ENCODE measurements at places on chromosomes 4 and X. TPM values are rescaled to one million over a fixed set of nuclear protein-coding genes. Genes with fewer than 3 reads are reported as not detected.

TACR3 gene
- not detected for total RNA-seq

CAPN6 gene
- 10.7 TPM for total RNA-seq

PROM1 gene
- total RNA-seq: 24.6 TPM

NUP62CL gene
- total RNA-seq: not detected

GCNA gene
- total RNA-seq: 2.1 TPM

PAGE2B gene
- total RNA-seq: not detected

STBD1 gene
- 0.59 TPM for total RNA-seq

RASGEF1B gene
- 25.9 TPM for total RNA-seq

FMR1NB gene
- not detected for total RNA-seq

UGT2B15 gene
- not detected for total RNA-seq

AWAT2 gene
- total RNA-seq: not detected

BMP2K gene
- 67.3 TPM for total RNA-seq

- DNase-seq: no peak
These were observed 16.3 kb downstream of the CD38 start for GRCh38 chr4:15794426-15794825.

- DNase-seq: peak; percentile 15
These were observed 924 bp downstream of the EPHA5 start for GRCh38 chr4:65669111-65670019.

- DNase-seq: no peak
These were observed 2.4 kb downstream of the ALB start for GRCh38 chr4:73406548-73406875.

- peak; percentile 51 for DNase-seq
These were observed at the start of gene SCRG1 for GRCh38 chr4:173398779-173399415. TSS of gene SCRG1 (minus strand) at chr4:173399116. CDS start at chr4:173391414, 7,702 bp downstream.

DNA sequence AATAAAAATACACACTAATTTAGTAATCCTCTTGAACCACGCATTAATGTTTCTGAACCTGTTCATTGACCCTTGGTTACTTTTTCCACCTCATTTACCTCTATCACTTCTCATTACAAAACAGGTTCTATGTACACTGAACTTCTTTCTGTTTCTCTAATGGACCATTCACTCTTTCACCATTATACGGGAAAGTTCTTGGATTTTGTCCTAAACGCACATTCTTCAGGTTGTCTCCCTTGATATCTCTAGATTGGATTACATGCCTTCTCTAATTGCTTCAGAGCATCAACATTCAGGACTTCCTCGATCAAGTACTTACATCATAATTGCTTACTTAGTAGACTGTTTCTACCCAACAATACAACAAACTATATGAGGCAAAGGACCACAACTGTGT, 359.4 kb upstream of the FSTL5 start:
- DNase-seq: no peak

DNA sequence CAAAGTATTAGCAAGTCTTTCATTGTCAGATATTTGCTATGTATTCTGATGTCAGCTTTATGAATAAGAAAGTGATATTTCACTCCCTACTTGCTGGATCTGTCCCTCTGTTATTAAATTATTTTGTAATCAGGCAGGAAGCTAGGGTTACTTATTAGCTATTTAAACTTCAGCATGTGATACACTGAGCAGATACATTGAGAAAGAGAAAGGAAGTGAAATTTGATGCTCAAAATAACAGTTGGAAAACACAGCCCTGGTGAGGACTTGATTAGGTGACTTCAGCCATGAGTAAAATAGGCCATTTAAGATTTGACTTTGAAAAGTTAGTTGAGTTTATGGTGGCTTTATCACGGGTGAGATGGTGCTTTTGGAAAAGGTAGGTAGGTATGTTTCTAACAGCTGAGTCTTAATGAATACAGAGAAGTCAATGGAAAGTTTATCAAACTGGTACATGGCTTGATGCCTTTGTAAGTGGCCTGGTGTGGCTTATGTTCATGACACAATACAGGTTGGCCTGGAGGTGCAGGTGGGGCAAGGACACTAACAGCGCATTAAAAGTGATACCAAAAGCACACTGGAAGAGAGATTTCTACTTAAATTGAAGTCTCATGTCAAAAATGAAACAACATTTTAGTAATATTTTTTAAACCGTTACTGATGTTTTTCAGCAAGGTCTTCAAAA, 321.2 kb upstream of the SPOCK3 start:
- DNase-seq: no peak

DNA sequence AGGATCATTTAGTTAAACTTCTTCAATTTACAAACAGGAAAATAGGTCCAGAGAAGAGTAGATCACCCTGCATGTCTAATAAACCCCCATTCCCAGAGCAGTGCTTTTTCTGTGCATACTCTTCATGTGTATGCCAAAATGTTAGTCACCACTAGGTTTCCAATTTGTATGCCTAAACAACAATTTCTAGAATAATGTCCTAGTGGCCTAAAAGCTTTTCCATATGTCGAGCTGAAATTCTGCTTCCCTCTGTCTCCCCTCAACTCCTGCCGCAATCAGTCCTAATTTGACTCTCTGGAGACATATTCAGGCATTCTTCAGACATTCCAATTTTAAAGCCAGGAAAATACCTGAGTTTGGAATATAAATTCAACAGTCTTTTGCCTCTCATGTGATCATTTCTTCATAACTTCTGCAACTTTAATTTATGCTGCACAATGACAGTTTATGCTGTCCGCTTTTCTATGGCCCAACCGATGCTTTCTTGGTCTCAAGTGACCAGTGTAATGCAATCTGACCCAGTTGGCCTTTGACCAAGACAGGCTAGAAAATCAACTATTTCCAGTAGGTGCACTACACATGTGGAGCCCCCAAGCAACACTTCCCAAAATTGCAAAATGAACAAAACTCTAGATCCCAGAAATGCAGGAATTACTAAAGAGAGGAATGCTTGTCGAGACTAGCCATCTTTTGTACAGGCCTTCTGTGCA, 122.9 kb upstream of the FMR1 start:
- no peak for DNase-seq

- DNase-seq: no peak
These were observed 140.0 kb upstream of the SCML1 start for GRCh38 chrX:17597327-17597726.

DNA sequence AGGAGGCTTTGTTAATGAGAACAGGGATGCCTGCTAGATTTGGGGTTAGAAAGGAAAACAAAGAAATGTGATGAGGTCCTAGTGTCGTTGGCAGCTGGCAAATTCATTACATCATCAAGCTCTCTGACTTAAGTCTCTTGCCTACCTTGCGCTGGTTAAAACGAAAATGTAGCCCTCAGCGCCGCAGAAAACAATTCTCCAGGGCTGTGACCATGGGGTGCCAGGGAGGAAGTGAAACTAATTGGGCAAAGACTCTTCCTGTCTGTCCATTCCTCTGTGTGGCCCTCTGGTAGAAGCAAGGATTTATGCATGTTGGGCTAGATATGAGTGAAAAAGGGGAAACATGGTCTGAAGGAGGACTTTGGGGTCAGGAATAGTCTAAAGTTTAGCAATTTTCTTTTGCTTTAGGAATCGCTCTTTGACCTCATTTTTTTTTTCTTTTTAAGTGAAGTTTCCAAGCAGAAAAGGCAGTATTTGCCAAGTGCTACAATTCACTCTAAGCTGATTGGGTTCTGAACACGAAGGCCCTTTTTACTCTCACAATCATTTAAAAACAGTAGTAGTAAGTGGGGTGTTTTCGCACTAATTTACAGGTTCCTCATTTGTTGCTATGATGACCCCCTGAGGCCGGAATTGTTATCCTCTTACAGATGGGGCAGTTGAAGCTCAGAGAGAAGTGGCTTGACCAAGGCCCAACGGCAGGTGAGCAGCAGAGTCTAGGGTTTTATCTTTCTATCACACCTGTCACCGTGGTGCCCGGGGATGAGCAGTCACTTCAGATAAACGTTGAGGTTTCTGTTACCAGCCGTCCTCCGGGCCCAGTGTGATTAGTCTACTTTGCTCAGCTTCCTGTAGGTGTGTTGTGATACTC, 27.3 kb upstream of the CHRNA9 start:
- DNase-seq: no peak

DNA sequence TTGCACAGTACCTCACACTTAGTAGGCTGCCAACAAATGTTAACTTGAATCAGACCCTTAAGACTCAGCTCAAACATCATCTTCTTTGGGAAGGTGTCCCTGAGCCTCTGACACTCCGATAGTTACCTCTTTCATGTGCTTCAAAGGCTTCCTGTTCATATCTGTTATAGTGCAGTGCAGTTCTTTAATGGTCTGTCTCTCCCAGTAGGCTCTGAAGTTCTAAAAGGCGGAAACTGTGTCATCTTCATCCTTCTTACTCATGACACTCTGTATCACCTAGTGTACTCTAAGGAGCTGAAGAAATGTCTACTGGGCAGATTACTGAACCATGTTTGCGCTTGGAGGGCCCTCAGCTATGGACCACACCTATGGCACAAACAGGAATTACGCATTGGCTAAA, 2.1 kb upstream of the DIAPH2 start:
- DNase-seq: no peak

DNA sequence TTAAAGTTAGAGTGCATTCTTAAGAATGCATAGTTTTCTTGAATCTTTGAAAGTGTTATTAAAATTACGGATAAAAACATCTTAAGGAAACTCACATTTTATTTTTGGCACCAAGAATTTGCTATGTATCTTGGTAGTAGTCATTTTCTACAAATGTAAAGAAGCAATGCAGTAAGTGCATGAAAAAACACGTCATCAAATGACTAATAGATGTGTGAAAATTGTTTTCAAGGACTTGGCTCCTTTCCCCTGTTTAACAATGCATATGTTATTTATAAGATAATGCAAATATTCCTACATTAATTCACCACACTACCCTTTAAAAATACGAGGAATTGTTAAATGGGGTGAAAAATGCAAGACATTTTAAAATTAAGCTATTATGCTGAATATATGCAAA, 461.2 kb upstream of the PCDH7 start:
- DNase-seq: no peak

- DNase-seq: no peak
These were observed 13.8 kb downstream of the FHDC1 start for GRCh38 chr4:152949930-152950329.

- DNase-seq: no peak
These were observed 166.5 kb downstream of the DHRSX start for GRCh38 chrX:2334237-2334636.

DNA sequence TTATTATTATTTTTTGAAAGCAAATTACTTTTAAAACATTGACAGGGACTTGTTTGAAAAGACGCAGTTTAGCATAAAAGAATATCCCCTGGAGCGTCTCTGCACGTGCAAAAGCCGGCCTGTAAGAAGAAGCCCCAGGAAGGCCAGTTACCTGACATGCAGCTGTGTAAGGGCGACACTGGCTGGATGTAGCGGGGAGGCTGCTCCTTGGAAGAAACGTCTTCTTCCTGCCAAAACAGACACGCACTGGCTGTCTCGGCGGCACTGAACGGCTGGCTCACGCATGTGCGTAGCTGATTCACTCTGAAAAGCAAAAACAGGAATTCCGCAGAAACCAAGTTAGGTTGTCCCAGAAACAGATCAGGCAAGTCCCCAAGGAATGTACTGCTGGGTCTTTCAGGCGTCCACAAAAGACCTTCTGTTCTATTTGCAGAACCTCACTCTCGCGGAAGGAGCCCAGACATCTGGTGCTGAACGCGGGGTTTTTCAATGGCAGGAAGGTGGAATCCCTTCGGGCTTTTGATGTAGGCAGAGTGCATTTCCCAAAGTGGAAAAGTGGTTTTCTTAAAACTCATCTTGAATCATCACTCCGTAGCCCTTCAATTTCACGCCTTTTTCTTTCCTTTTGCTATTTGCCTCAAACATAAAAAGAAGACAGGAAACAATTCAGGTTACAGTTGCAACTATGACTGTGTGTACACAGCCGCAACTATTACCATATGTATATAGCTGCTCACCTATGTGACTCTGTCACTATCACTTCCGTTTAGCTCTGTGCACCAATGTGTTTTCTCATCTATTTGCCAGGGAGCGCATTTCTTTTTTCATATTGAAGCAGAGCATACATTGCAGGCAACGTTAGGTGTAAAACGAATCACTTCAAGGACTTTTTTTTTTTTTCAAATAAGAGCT, 38.1 kb upstream of the ARSH start:
- no peak for DNase-seq

DNA sequence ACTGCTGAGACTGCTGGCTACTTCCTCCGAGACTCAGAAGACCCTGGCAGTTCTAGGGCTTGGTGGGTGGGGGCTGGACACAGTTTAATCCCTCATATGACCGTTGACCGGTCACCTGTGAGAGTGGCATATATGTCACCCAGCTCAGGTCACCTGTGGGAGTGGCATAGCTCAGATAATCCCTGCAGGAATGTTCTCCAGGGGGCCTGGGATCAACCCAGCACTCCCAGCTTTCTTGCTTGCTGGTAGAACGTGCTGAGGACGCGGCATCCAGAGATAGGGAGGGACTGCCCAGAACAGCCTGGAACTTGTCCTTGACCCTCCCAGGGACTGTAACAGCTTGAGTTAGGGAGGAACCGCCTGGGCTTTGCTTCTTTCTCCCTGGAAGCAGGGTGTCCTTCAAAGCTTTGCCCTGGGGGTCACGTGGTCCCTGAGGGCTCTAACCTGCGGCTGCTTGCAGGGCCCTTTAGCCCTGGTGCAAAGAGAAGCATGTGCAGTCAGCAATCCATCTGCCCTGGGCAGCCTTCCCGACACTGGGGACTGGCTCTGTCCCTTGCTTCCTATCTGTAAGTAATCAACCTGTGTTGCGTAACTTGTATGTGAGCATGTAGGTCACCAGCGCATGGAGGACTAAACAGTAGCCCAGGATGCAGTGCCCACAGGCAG, 55.3 kb downstream of the ZFYVE28 start:
- DNase-seq: no peak

GRCh38 chr4:41146196-41146595, 68.1 kb downstream of the APBB2 start:
- no peak for DNase-seq

DNA sequence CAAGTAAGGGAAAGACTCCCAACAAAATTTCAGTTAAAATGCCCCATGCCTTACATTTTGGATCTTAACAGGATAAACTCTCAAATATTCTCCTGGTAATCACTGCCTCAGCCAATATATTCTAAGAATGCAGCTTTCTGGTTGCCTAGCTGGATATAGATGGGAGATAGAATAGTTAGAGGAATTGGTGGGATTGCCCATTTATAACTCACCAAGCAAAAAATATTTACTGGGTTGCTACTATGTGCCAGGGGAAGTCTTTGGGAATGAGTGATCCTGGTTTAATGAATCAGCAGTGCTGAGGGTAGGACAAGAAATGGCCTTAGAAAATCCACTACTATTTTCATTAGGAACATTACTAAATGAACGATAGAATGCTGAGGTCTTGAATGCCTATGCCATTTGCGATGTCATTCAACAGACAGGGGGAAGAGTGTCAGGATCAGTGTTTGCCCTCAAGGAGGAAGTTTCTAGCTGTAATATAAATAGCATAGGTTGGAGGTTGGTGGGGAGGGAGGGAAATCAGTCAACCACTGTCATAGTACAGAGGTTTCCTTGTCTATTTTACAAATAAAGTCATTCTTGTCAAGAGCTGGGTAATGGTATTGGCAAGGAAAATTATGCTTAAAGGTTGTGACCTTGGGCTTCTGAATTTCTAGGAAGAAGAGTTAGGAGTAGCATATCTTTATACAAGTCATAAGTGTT, 63.5 kb downstream of the ENOPH1 start:
- no peak for DNase-seq

DNA sequence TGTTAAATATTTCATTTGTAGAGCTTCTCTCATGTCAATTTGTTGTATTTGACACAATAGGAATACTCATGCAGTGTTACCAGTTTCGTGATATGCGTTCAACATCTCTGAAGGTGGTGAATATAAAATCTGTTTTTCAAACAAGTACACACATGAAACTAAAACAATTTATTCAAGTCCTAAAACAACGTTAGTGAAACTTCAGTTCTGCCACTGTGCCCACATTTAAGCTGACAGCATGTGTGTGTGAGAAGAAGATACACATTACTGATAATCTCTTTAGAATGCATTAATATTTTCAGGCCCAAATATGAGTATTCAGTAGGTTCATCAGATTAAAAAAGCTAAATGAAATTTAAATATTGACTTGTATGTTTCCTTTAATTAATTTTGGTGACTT, 21.7 kb downstream of the GAB1 start:
- no peak for DNase-seq
